RWPE2 (cell line): ENCODE measurements at places on chromosomes 11 and 22.

GRCh38 chr11:6505577-6506240, 8.6 kb downstream of the DNHD1 start:
- no peak for DNase-seq
- no peaks in the 10 kb centered on the region for H3K4me1 ChIP-seq
- no peaks in the 10 kb centered on the region for H3K27me3 ChIP-seq
- H3K4me3 ChIP-seq: no peak overlapping the region
- H3K27ac ChIP-seq: no peak overlapping the region

DNA sequence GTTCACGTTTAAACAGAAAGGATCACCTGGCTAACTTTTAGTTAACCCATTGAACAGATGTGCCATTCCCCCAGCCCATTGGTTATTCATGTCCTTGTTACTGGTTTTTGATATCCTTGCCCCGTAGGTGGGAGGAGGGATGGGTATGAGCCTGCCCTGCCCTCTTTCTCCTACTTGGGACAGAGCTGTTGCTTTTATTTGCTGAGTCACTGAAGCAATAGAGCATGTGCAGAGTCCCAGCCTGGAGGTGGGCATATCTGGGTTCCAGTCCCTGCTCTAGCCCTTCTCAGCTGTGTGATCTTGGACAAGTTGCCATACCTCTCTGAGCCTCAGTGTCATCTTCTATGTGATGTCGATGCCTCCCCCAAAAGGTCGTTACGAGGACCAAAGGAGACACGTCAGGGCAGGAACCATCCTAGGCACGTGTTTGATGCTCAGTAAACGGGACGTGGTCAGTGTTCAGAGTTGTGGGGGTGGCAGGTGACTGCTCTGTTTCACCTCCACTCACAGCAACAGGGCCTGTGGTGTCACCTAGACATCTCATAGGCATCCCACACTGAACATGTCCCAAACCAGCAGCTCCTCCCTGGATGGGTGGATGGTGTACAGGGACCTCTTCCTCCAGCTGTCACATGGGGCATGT, 61.0 kb downstream of the BMAL1 start:
- no peak for DNase-seq
- peaks cover 54% of the 10 kb centered on the region for H3K4me1 ChIP-seq
- peak overlapping the region; percentile 14 for H3K4me3 ChIP-seq
- H3K27me3 ChIP-seq: no peaks in the 10 kb centered on the region

DNA sequence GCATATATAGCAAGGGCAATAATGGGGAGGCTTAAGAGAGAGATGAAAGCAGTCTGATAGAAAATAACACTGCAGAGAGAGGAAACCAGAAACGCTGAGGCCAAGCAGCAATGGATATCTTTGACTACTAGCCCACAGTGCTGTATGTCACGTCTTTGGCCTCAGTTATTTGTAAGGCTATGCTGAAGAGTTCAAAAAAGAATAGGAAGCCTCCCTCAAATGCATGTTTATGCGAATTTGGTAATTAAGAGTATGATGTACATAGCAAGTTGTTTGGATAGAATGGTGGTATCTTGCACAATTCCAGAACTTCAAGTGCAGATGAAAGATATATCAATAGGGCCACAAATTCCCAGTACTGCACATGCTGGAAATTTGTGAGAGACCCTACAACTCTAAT, 89.2 kb downstream of the MPPED2 start:
- H3K27ac ChIP-seq: no peak overlapping the region
- no peaks in the 10 kb centered on the region for H3K27me3 ChIP-seq
- no peaks in the 10 kb centered on the region for H3K4me1 ChIP-seq

DNA sequence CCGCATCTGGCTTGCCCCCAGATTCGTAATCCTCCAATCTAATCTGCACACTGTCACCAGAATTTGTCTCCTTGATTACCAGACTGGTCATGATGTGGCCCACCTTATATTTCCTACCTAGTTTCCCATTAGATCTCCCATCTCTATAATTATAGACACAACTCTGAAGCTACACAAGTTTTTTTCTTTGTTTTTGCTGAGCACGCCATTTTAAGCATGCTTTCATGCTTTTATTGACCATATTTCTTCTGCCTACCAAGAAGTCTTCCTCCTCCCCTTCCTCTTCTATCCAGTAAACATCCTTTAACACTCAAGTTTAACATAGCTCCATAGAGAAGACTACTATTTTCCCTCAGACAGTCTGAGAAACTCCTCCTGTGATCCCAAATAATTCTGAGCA, 24.3 kb upstream of the DEPDC7 start:
- no peak overlapping the region for H3K27ac ChIP-seq
- no peaks in the 10 kb centered on the region for H3K27me3 ChIP-seq
- no peaks in the 10 kb centered on the region for H3K36me3 ChIP-seq
- H3K4me1 ChIP-seq: no peaks in the 10 kb centered on the region

DNA sequence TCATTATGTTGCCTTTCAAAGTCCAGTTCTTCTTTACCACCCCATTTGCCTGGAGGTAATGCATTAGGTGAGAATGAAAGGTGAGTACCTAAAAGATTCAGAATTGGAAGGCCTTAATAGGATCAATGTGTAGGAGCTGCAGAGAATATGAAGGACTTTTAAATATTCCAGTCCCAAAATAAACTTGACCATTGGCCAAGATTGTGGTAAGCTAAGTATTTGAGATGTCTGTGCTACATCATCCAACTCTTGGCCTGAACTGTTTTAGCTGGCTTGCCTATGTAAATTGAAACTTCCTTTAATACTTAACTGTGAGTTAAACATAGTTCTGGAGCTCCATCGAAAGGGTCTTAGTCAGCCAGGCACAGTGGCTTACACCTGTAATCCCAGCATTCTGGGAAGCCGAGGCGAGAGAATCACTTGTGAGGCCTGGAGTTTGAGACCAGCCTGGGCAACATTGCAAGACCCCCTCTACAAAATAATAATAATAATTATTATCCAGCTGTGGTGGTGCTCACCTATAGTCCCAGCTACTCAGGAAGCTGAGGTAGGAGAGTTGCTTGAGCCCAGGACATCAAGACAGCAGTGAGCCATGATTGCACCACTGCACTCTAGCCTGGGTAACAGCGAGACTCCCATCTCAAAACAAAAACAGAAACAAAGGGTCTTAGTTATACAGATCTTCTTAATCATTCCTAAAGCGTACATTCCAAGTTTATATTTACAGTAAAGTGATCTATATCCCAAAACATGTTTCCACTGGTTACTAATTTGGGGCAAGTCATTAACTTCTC, 29.8 kb downstream of the MTMR3 start:
- no peaks in the 10 kb centered on the region for H3K36me3 ChIP-seq
- peaks cover 23% of the 10 kb centered on the region for H3K4me1 ChIP-seq
- H3K4me3 ChIP-seq: no peak overlapping the region
- H3K27ac ChIP-seq: peak overlapping the region; percentile 20
- DNase-seq: no peak

DNA sequence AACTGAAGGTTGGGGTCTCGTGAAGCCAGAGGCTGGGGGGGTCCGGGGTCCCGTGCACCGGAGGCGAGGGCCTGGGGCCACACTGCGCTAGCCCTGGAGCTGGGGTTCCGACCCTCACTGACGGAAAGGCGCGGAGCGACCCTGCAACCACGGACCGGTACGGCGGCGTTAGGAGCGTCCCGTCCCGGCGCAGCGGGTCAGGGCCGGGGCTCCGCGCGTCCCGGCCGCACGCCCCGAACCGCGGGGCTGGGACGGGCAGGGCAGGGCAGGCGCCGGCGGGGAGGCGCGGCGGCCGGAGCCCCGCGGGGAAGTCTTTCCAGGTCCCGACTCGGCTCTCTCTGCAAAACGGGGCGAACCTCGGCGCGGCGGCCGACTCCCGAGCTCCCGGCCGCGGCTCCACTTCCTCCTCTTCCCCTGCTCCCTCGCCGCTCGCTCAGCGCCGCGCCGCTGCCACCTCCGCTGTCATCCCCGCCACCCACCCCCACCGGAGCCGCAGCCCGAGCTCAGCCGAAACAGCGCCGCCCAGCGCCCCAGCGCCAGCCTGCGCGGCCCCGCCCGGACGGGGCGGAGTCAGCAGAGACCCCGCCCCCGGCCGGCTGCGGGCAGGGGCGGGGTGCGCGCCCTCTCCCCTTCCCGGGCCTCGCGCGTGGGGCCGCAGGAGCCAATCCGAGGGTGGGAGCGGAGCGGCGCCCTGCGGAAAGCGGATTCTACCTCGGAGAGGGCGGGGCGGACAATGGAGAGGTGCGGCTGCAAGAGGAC, at the start of gene GDPD5:
TSS of gene GDPD5 (minus strand) at position 509 of the 759 bp plus-strand sequence. CDS start 48,206 bp downstream, outside the sequence.
- no peak within 1 kb of the TSS for H3K27ac ChIP-seq
- no peaks in the 10 kb centered on the region for H3K4me1 ChIP-seq
- H3K27me3 ChIP-seq: no peaks in the 10 kb centered on the region
- DNase-seq: peak; percentile 80
- no peaks in the 10 kb centered on the region for H3K36me3 ChIP-seq
- H3K4me3 ChIP-seq: peak within 1 kb of the TSS; percentile 69

DNA sequence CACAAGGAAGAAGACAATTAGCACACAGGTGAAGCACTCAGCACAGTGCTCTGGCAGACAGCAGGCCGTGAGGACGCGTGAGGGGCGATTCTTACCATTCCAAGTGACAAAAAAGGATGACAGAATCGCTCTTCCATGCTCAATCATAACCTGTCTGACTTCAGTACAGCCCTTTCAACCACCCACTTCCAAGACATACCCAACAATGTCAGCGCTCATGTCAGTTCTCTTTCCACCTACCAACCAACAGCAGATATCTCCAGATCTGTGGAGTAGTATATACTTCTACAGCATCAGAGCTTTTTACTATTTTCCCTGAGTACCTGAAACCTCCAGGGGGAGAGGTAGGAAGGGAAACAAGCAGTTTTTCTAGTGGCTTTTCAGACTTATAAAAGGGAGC, 40.2 kb downstream of the MORC2 start:
- H3K4me1 ChIP-seq: no peaks in the 10 kb centered on the region
- no peak for DNase-seq
- no peak overlapping the region for H3K4me3 ChIP-seq
- H3K27ac ChIP-seq: no peak overlapping the region

DNA sequence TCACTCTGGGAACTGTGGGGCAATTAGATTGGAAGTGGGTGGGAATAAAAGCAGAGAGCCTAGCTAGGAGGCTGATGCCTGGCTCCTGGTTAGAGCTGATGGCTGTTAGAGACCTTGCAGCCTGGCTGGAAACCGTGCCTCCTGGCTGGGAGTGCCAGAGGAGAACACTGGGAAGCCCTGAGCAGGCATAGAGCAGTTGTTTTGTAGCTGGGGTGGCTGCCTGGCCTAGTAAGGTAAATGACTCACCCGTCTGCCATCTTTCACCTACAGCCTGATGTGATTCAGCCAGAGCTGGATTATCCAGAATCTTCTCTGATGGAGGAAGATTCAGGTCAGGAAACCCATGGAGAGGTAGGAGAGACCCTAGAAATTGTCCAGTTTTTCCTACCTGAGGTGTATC, 6.1 kb downstream of the UQCR10 start:
- H3K27me3 ChIP-seq: no peaks in the 10 kb centered on the region
- DNase-seq: peak; percentile 73
- H3K36me3 ChIP-seq: peaks cover 23% of the 10 kb centered on the region
- peaks cover 6% of the 10 kb centered on the region for H3K4me1 ChIP-seq
- H3K27ac ChIP-seq: peak overlapping the region; percentile 71
